SJSA1 (cell line): ENCODE measurements at places on chromosomes 6 and 20. TPM values are rescaled to one million over a fixed set of nuclear protein-coding genes. Genes with fewer than 3 reads are reported as not detected.

TFAP2A gene
- total RNA-seq, result 5.8 and 10.2 TPM in 2 replicates

LY6G6D gene
- total RNA-seq, result not detected in 2 replicates

METTL24 gene
- 0.58 TPM in 1 of 2 replicates, not detected in the other for total RNA-seq

- peaks cover 24% of the 10 kb centered on the region for H3K36me3 ChIP-seq
- H3K27me3 ChIP-seq, result no peaks in the 10 kb centered on the region
- H3K4me3 ChIP-seq, result no peak overlapping the region
- peaks cover 8% of the 10 kb centered on the region; the same call in 1 of the 2 replicates for H3K4me1 ChIP-seq
- DNase-seq, result no peak
These were observed 5.8 kb downstream of the BTN3A3 start for GRCh38 chr6:26445934-26446667.
